ENCODE measurements at places on chromosomes 3 and 15.
A peak's percentile ranks its signal among the peaks of the same experiment; 100 is the strongest.

DNA sequence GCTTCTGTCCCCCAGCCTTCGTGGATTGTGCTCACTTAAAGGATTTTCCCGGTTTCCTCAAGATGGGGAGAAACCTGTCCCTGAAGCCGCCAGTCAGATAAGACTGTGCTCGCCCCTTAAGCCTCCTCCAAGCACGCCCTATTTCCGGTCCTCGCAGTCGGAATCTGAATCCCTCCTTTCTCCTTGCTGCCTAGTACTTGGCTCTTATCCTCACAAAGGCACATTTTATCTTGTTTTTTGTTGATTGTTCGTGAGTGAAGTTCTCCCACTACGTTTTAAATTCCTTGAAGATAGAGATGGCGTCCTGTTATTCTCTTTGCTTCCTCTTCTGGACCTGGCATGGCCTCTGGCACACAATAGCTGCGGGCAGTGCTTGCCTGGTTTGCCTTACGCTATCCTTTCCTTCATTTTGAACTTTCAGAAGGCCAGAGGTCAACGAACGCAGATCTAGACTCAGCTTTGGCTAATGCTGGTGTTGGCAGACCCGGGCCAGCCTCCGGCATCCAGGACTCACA is 1.7 kb downstream of the CLDN11 start:
- no peak for DNase-seq

- DNase-seq = no peak
Observed at GRCh38 chr15:60814062-60814461, 335.1 kb upstream of the ICE2 start.

- no peak for DNase-seq
Observed at GRCh38 chr3:197024881-197025735, 4.5 kb downstream of the MELTF start.

- no peak for DNase-seq
Observed at GRCh38 chr3:21562243-21562642, 188.8 kb downstream of the ZNF385D start.

- DNase-seq = no peak
Observed at GRCh38 chr3:151768393-151768930, 34.7 kb downstream of the AADACL2 start.

GRCh38 chr15:72907733-72908132 is 124.2 kb upstream of the ADPGK start:
- peak; percentile 21 for DNase-seq

DNA sequence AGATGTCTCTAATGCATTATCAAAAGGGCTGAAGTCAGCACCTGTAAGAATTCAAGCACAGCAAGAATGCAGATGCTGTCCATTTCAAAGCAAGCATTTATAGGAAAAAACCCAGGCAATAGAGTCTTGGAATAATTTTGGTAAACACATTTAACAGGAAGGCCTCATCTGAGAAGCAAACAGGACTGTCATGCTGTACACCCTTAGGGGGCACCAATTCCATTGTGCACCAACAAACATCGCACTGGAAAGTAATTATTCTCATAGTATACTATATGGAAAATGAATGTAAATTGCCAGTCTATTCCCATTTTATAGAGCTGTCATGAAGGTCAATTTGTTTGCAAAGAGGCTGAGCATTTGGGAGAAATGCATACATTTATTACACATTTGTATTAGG is 247.3 kb upstream of the SUCLG2 start:
- no peak for DNase-seq

DNA sequence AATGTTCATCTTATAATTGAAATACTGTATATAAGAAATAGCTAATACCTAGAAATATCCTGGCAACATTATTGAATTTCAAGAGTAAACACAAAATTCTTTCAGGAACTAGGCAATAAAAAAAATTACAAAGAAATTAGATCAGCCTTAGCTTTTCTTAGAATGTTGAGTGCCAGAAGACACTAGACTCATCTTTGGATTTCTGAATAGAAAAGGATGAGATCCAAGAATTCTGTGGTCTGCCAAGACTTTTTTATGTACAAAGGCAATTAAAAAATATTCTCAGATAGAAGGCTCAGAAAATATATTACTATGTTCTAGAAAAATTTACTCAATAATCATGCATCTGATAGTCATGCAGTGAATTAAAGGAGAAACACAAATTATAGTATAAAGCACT is 294.5 kb upstream of the CDIN1 start:
- DNase-seq = no peak

DNA sequence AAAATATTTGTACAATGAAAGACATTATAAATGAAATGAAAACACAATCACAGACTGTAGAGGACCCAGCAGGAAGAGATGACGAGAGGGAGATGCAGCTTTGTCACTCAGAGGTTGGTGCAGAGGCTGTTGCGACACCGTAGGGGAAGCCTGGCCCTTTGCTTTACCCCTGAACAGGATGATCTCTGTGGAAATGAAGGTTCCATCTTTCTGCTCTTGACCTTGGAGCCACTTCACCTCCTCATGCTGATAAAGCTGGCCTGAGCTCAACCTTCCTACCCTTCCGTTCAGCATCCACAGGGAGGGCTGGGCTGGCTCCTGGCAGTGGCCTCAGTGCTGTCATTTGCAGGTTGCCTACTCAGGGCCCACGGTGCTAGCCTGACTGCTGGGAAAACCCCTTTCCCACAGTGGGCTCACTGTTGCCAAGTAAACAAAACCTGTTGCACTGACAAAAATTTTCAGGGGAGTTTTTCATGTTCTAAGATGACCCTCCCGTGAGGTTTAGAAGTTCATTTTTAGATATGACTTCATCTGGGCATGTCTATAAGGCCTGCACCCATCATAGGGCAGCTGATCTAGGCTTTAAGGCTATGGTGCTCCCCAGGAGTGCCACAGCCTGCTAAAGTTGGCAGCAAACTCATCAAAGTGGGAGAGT is 3.0 kb upstream of the CD80 start:
- no peak for DNase-seq

GRCh38 chr15:89399238-89400115 is 64.9 kb upstream of the POLG start:
- DNase-seq = peak; percentile 72

DNA sequence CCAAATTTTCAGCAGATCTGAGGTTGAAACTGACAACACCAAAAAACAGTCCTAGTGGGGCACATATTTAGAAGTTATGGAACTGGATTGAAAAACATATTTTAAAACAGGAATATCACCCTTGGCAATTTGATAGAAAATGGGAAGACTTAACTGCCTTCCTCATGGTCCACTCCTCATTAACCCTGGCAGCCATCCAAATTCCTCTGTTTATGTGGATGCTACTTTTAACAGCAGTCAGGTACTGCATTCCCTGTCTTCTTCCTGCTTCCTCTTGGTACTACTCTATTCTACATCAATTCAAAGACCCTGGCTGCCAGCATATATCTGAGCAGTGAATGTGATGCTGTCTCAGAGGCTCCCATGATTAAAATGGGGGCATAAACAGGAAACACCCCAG is 54.3 kb downstream of the PDE8A start:
- DNase-seq = no peak

- DNase-seq = no peak
Observed at GRCh38 chr3:60774617-60775016, 476.6 kb downstream of the FHIT start.

GRCh38 chr3:108669208-108669607 is 79.7 kb downstream of the DZIP3 start:
- DNase-seq = no peak

DNA sequence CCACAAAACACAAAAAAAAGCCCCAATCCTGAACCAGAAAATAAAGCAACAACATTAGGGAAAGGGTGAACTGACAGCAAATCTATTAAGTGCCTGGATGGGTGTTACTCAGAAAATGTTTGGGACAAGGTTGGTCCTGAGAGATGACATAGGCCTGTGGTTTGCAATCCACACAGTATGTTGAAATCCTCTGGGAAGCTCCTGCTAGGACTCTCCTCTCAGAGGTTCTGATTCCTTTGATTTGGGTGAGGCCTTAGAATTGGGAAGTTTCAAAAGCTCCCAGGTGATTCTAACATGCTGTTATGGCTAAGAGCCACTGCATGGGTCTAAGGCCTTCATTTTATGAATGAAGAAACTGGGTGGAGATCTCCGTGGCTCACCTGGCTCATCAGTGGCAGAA is 18.4 kb downstream of the CLDN1 start:
- DNase-seq = no peak

- DNase-seq = no peak
Observed at GRCh38 chr3:117927825-117928224, 1106.8 kb downstream of the IGSF11 start.

- no peak for DNase-seq
Observed at GRCh38 chr3:10968401-10968800, 24.1 kb upstream of the SLC6A1 start.

GRCh38 chr3:104717828-104718196 is 648.9 kb upstream of the ALCAM start:
- DNase-seq = no peak

DNA sequence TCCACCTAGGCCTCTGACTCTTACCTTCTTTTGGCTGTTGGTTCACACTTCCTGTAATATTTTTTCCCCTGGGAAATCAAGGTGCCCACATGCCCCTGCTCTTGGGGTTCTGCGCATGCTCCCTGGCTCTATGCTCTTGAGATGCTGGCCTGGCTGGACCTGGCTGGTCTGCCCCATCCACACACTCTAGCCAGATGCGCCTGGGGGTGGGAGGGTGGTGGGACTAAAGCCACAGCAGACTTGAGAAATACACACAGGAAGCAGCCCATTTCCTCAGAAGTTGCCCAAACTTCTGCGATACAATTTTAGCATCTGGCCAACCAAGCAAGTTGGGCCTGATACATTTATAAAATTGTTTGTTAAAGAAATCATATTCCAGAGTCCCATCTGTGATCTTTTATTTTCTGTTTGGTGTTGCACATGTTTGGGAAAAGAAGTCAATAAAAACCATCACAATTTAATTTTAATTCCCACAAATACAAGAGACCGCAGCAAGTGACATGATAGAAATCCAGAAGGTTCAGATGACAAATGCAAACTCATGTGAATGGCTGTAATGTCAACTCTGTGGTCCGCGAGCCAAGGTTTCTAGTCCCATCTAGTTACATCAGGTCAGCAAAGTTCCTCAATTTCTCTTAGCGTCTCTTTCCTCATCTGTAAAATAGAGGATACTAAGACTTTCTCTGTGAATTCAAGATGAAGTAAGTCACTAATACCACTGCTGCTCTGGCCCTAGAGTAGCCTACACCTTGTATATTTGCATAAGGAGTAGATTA is 55.9 kb upstream of the MEF2A start:
- DNase-seq = no peak

DNA sequence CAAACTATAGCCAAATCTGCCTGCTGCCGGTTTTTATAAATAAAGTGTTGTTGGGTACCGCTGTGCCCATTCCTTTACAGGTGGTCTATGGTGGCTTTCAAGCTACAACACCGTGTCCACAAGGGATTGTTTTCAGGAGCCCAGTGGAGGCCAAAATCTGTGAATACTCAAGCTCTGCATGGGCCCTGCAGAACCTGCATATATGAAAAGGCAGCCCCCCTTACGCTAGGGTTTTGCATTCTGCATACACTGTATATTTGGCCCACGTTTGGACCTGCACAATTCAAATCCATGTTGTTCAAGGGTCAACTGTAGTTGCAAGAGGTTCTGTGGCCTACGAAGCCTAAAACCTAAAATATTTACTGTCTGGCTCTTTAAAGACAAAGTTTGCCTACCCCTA is 122.2 kb upstream of the TLE3 start:
- DNase-seq = no peak

GRCh38 chr15:70920981-70921696 is 28.5 kb downstream of the LRRC49 start:
- no peak for DNase-seq

DNA sequence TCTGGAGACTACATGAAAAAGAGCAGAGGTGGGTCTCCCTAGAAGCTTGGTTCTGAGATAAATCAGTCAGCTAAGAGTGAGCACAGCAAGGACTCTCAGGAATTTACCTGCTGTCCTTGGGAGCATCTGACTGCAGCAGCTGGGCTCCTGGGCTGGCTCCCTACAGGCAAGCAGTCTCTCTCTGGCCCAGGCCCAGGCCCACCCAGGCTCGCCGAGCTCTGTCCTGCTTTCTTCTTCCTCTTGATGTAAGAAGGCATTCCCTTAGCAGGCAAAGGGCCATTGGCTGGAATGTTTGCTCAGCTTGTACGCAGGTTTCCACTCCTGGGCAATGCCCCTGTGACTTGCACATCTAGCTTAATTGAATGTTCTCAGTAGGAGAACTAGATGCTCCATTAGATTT is 4.3 kb upstream of the RBP2 start:
- DNase-seq = no peak

DNA sequence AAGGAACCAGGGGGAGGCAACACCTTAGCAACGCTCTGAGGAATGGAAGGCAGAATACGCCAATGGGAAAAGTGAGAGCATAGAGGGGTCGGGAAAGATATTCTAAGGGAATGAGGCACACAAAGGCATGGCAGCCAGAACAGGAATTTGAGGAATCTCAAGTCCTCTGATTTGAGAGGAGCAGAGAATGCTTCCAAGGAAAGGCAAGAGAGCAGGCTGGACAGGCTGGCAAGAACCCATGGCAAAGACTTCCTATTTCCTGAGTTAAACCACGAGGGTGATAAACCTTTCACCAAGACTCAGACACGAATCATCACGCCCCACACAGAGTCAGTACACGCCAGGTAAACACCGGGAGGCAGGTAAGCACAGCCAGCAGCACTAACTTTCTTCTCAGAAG is 109.8 kb downstream of the IGF2BP2 start:
- DNase-seq = no peak

DNA sequence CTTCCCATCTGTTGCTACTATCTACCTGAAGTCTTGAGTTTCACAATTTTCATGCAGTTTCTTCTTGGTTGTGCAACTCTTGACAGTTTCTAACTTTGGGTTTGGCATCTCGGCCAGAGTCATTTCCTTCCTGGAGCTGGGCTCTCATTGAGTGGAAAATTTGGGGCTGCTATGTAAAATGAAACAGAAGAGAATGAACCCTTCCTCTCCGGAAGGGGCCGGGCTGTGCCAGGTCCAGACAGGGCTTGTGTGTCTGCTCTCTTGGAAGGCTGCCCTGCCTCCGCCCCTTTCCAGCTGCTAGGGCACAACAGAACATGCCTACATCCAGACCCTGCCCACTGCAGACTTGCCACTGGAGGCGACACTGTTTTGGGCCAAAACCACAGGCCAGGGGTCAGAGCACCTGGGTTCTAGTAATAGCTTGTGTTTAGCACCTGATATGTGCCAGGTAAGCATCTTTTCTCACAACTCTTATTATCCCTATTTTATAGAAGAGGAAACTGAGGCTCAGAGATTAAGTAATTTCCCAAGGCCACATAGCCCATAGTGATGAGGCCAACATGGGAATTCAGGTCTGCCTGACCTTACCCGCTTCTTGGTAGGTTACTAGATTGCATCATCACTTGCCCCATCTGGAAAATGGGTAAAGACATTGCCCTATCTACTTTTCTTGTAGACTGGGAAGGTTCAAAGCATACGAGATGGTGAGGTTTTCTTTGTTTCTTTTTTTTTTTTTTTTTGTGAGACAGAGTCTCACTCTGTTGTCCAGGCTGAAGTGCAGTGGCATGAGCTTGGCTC is 25.0 kb downstream of the IRAK2 start:
- no peak for DNase-seq

GRCh38 chr3:78972617-78973301 is 795.0 kb downstream of the ROBO1 start:
- DNase-seq = no peak
